Activated naive CD8-positive, alpha-beta T cell treated with anti-CD3 and anti-CD28 coated beads, Interleukin-2, amount 10 ng/mL, durations not matched to agents 7 days and 5 days (primary cell): ENCODE measurements at places on chromosomes 12 and 14. TPM values are rescaled to one million over a fixed set of nuclear protein-coding genes. Genes with fewer than 3 reads are reported as not detected.

DNA sequence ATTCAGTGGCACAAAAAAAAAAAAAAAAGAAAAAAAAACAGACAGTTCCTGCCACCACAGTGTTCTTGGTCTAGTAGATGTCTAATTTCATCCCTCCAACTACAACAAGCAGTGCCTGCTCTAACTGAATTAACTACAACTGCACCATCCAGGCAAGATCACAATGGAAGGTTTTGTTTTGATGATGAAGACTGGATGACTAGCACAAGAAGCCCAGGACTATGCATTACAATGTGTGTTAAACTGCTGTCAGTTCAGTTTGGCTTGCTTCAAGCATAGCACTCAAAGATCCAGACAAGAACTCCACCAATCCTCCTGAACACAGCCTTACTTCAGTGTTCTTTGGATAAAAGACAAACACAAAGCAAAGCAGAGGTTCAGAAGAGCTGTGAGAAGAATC lies 279.9 kb downstream of the GRIN2B start:
- no peaks in the 10 kb centered on the region for H3K4me1 ChIP-seq
- no peaks in the 10 kb centered on the region for H3K36me3 ChIP-seq
- H3K27ac ChIP-seq, result no peak overlapping the region
- no peak for DNase-seq

- H3K27ac ChIP-seq, result no peak overlapping the region
- H3K4me3 ChIP-seq, result no peak overlapping the region
- peaks cover 63% of the 10 kb centered on the region for H3K4me1 ChIP-seq
- DNase-seq, result no peak
- H3K36me3 ChIP-seq, result peaks cover 24% of the 10 kb centered on the region
Measured at GRCh38 chr12:104517880-104518279, 61.1 kb downstream of the CHST11 start.

Gene ACSM4
- not detected for total RNA-seq

DNA sequence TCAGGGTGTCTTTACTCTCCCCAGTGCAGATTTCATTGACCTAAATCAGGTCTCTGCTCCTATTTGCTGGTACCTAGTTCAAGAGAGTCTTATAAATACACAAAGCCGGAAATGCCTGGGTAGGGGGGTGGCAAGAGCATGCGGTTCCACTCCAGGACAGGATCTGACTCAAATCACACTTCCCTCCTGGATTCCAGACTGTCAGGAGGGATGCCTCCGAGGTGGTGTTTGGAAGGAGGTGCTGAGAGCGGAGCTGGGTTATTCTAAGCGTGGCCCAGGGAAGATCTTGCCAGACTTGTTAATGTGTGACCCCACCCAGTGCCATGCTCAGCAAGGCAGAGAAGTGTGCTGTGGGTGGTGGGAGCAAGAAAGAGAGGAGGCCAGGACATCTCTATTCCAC lies 49.8 kb downstream of the B4GALNT3 start:
- H3K36me3 ChIP-seq, result no peaks in the 10 kb centered on the region
- H3K27me3 ChIP-seq, result peaks cover 12% of the 10 kb centered on the region
- no peak overlapping the region for H3K27ac ChIP-seq

Gene ERBB3
- total RNA-seq, result 8.1 TPM

Gene MUCL1
- total RNA-seq, result not detected

DNA sequence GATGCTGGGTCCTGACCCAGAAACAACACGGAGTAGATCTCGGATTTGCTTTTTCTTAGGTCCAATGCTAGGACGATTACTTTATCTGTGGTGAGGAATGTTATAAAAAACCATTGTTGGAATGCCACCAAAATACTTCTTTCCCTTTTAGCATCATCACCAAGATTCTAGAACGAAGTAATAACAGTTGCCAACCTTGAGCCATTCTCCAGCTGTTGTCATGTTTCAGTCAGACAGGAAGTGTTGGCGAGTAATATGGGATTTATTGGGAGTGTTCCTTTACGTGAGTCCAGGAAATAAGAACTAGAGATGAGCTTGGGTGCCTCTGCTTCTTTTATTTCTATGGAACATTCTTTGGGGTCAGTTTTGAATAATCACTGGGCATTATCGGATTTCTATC lies 892.9 kb downstream of the DIO2 start:
- no peak for DNase-seq
- no peaks in the 10 kb centered on the region for H3K27me3 ChIP-seq
- H3K4me1 ChIP-seq, result no peaks in the 10 kb centered on the region
- H3K4me3 ChIP-seq, result no peak overlapping the region
- no peak overlapping the region for H3K27ac ChIP-seq

Gene BRF1
- 50.4 TPM for total RNA-seq

- DNase-seq, result no peak
- no peak overlapping the region for H3K4me3 ChIP-seq
- H3K27ac ChIP-seq, result no peak overlapping the region
- H3K36me3 ChIP-seq, result peaks cover 39% of the 10 kb centered on the region
Measured at GRCh38 chr14:24150061-24150460, 2.8 kb downstream of the RNF31 start.

DNA sequence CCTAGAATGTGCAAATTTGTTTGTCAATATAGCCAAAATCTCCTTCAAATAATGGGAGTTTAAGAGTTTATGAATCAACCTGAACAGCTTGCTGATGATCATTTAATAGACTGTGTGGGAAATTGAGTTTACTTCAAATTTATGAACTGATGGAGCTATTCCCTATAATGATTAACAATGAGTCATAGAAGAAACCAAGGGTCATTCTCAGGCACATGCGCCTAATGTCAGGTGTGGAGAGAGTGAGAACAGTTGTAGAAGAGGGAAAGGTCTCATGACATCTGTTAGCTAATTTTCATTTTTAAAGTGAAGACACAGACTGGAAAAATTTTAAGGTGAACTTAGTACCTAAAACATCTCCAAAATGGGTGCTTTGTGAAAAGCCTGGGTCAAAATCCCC lies 191.8 kb downstream of the BMP4 start:
- no peaks in the 10 kb centered on the region for H3K36me3 ChIP-seq
- no peaks in the 10 kb centered on the region for H3K4me1 ChIP-seq
- H3K4me3 ChIP-seq, result no peak overlapping the region
- H3K27me3 ChIP-seq, result no peaks in the 10 kb centered on the region
- no peak overlapping the region for H3K27ac ChIP-seq
- no peak for DNase-seq

Gene ZDHHC22
- not detected for total RNA-seq

Gene RHOJ
- total RNA-seq, result not detected

DNA sequence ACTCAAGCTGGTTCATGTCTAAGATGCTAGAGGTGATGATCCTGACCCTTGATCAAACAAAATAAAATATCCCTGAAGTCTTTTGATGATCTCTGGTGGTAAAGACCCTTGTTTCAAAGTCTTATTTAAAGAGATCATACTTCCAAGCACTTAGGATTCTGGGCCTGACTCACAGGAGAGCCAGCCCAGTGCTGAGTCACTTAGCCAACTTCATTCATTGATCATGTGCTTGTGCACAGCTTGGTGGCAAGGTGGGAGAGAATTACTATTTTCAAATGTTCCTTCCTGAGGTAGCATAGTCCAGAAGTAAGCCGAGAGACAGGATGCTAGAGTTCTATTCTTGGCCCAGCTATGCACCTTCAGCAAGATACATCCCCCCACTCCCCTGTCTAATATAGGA lies 40.6 kb downstream of the SCN8A start:
- H3K4me1 ChIP-seq, result no peaks in the 10 kb centered on the region
- H3K27ac ChIP-seq, result no peak overlapping the region
- no peak overlapping the region for H3K4me3 ChIP-seq
- H3K27me3 ChIP-seq, result peaks cover 14% of the 10 kb centered on the region
- DNase-seq, result no peak

DNA sequence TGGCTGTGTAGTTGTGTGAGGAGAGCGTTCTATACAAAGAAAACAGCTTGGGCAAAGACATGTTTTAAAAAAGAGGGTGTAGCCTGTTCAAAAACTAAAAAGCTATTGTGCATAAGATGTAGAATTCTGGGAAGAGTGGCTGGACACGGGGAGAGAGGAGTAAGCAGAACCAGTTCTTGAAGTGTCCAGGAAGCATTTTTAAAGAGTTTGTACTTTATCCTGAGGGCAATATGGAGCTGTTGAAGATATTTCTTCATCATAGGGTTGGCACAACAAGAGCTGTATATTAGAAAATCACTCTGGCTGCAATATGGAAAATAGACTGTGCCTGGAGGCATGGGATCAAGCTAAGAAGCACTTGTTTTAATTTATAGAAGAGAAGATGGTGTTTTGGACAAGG lies 458.9 kb upstream of the LMO3 start:
- H3K4me1 ChIP-seq, result no peaks in the 10 kb centered on the region
- H3K27ac ChIP-seq, result no peak overlapping the region
- DNase-seq, result no peak
- no peak overlapping the region for H3K4me3 ChIP-seq
- no peaks in the 10 kb centered on the region for H3K27me3 ChIP-seq

DNA sequence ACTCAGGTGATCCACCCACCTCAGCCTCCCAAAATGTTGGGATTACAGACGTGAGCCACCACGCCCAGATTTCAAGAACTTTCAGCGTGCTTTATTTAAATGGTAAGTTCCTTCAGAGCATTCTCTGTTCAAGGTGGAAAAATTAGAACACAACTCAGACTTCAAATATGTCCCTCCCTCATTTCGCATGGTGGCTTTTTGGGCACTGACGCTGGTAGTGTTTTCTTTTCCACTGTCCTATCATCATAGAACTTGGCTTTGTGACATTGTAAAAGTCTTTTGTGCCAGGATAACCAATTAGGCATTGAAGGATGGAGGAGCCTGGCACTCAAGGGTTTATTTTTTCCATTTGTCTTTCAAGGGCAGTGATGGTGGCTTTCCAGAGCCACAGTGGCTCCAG lies 190.8 kb downstream of the NUAK1 start:
- H3K27ac ChIP-seq, result no peak overlapping the region
- H3K4me1 ChIP-seq, result no peaks in the 10 kb centered on the region
- no peak for DNase-seq
- no peaks in the 10 kb centered on the region for H3K36me3 ChIP-seq

DNA sequence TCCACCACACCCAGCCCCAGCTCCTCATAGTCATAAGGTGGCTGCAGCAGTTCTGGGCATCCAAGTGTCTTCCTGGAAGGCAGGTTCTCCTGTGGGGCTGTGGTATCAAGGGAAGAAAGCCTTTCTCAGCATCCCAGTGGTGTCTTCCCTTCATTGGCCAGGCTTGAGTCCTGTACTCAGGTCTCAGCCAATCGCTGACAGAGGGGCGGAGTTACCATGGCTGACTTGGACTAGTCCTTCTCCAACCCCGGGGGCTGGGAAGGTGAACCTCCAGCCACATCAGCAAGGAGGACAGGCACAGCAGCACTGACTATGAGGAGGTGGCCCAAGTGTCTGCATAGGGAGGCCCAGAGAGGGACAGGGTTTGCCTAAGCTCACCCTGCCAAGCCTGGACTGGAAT lies 64.0 kb upstream of the SLC24A4 start:
- H3K36me3 ChIP-seq, result no peaks in the 10 kb centered on the region
- peak overlapping the region; percentile 12 for H3K27ac ChIP-seq
- H3K4me3 ChIP-seq, result no peak overlapping the region
- H3K27me3 ChIP-seq, result peaks cover 23% of the 10 kb centered on the region

DNA sequence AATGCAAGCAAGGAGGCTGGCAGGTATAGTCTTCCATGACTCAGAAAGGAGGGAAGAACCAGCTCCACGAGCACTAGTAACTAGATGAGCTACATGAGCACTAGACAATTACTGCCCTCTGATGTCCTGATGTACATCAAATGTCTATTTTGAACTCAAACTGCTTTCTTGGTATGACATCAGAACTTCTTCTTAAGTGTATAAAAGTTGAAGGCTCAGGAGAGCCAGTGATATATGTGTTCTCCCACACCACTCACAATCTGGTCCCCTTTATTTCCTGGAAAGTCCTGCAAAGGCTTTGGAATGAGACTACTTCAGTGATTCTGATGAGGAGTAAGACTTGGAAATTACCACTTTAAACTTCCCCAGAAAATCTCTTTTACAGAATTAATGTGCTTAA lies 18.5 kb upstream of the DHRS7 start:
- H3K4me3 ChIP-seq, result peak overlapping the region; percentile 79
- H3K4me1 ChIP-seq, result peaks cover 11% of the 10 kb centered on the region
- no peak for DNase-seq
- no peaks in the 10 kb centered on the region for H3K27me3 ChIP-seq
- H3K27ac ChIP-seq, result peak overlapping the region; percentile 84

DNA sequence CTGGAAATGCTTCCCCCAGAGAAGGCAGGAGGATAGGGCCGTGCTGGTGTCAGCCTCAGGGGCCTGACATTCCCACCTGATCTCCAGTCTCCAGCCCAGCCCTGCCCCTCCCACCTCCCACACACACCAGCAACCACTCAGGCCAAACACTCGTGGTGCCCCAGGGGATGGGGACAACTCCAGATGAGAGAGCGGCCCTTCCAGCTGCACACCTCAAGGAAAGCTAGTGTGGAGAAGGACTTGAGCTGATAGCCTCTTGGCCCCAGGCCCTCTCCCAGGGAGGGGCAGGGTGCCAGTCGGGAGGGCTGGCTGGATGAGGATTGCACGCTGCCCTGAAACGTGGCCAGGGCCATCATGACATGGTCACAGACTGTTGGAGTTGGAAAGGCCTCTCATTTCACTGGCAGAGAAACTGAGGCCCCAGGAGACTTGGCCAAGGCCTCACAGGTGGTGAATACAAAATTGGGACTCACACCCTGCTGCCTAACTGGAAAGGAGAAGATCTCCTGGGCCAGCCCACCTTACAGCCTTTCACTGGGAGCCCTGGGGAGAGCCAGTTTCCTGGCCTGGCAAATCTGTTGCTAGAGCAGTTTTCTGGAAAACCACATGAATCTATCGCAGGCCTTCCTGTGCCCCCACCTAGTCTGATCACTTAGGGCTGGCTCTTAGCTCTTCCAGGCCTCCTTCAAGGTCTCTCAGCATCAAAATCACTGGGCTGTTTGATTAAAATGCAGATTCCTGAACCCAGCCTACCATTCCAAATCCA lies 52.1 kb downstream of the IRF2BPL start:
- H3K4me3 ChIP-seq, result no peak overlapping the region
- no peak for DNase-seq
- H3K27ac ChIP-seq, result peak overlapping the region; percentile 54

Gene AKAP3
- 3.8 TPM for total RNA-seq

DNA sequence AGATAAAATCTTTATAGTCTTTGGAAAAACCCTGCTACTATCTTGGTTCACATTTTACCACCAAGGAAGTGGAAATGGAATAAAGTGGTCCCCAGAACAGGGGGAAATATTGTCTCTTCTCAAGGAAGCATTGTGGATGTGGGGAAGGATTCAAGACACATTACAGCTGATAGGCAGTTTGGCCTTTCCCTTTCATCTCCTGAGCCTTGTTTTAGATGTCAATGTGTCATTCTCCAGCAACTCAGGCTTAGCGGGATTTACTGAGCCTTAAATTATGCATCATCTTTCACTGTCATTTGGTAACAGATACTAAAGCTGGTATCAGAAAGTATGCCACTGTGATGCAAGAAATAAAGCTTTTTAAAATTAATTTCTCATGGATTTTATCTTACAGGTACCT lies 136.2 kb downstream of the STXBP6 start:
- DNase-seq, result no peak
- no peaks in the 10 kb centered on the region for H3K4me1 ChIP-seq
- no peak overlapping the region for H3K4me3 ChIP-seq
- H3K36me3 ChIP-seq, result no peaks in the 10 kb centered on the region
- no peak overlapping the region for H3K27ac ChIP-seq
- H3K27me3 ChIP-seq, result peaks cover 25% of the 10 kb centered on the region
